Effector memory CD4-positive, alpha-beta T cell (primary cell): ENCODE measurements at places on chromosomes 16 and 17.

- DNase-seq: no peak
Observed at GRCh38 chr16:82264756-82265155, 94.7 kb upstream of the MPHOSPH6 start.

- peak; percentile 28 for DNase-seq
Observed at GRCh38 chr16:2881783-2882649, 999 bp upstream of the FLYWCH2 start.

- no peak for DNase-seq
Observed at GRCh38 chr16:1052721-1053120, 19.8 kb upstream of the SSTR5 start.

DNA sequence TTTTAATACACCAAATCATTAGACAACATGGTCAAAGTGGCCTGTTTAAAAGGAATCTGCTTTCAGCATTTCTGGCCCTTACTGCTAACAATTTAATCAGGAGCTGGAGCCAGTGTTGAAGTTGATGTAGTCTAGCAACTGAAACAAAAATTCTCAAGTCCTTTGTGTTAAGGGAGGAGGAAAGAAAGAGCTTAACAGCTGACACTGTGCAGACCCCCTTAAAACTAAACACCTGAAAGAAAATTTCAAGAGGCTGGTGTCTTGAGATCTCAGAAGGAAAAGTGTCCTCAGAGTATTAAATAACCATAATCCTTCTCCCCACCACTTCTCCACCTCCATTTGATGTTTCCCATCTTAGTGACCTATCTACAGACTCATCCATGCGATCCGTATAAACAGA, 232.1 kb downstream of the FTO start:
- DNase-seq: no peak

GRCh38 chr17:69769050-69769449, 306.0 kb upstream of the KCNJ16 start:
- no peak for DNase-seq

DNA sequence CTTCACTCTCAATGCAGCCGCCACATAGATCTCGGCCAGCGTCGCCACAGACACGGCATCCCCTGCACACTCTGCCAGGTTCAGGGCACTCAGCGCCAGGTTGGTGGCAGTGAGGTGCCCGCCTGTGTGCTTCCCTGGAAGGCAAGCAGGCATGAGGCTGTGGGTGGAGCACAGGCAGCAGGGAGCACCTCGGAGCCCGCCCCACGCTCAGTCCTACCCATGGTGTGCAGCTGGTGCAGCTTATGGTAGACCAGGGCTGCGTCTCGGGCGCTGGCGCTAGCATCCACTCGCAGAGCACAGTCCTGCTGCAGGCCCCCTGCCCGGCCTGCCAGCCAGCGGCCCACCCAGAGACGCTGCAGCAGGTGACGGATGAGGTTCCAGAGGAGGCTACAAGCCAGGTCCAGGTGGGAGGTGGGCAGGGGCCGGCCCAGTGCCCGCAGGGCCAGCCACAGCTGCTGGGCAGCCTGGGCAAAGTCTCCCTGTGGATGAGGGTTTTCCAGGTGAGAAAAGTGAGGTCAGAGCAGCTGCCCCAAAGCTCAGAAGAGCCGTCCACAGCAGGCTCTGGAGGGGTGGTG, 20.5 kb downstream of the SREBF1 start:
- no peak for DNase-seq

DNA sequence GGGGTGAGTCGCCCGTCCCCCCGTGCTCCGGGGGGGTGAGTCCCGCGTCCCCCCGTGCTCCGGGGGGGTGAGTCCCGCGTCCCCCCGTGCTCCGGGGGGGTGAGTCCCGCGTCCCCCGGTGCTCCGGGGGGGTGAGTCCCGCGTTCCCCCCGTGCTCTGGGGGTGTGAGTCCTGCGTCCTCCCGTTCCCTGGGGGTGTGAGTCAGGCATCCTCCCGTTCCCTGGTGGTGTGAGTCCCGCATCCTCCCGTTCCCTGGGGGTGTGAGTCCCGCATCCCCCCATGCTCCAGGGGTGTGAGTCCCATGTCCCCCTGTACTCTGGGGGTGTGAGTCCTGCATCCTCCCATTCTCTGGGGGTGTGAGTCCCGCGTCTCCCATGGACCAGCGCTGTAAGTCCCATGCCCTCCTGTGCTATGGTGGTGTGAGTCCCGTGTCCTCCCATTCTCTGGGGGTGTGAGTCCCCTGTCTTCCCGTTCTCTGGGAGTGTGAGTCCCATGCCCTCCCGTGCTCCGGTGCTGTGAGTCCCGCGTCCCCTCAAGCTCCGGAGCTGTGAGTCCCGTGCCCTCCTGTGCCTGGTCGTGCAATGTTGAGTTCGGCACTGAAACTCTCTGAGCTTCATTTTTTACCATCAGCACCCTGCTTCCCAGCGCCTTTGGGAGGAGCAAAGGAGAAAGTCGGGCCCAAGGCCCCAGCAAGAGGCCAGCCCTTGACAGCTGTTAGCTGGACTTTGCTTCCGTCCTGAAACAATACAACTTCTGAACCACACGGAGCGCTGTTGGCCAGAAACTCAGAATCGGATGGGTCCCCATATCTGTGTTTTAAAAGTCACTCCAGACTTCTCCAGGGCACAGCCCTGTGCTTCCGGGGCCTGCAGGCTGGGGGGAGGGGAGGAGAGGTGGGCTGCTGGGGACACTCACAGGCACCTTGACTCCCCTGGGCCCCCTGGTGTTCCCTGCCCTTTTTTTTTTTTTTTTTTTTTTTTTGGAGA, 11.5 kb upstream of the ZC3H18 start:
- no peak for DNase-seq

DNA sequence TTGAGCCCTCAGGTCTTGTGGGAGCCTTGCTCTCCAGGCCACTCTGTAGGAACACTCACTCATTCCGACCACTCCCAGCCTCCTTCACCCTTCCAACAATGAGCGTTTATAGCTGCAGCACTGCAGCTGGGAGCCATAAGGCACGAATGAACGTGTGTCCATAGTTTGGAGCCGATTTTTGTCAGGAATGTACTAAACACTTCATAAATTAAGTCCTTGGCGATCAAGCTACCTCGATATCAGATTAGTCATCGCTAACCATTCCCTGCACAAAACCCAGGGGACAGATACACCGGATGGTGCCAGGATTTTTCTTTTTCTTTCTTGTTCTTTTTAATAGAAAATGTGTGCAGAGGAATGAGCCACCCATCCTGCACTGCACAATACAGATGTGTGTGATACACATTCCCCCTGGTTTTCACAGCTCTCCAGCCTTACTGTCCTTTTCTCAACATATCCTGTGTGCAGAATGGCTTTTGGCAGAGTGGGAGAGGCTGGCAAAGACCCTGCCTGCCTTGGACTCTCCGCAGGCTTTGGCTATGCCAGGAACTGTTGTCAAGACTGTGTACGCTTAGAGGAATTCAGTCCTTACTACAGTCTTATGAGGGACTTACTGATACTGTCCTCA, 68.4 kb upstream of the ELAC2 start:
- DNase-seq: no peak
